Stimulated activated CD8-positive, alpha-beta memory T cell treated with anti-CD3 and anti-CD28 coated beads, Interleukin-2, amount 100 ng/mL, for 48 hours (primary cell): ENCODE measurements at places on chromosomes 2 and 18.

DNA sequence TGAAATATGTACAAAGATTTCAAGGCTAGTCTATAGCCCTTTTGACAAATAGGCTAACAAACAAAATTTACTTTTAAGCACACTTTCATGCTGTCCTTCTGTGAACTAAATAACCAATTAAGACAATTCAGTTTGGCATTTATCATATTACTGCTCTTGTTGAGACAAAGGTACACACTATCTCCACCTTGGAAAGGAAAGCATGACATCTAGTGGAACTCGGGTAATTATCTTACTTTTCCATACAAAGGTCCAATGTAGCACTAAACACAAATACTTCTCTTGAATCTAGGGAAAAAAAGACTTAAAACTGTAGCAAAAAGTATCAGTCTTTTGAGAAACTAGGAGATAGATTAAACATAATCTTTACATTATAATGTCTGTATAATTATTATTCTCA, 125.0 kb upstream of the CD226 start:
- no peak for DNase-seq

- no peak for DNase-seq
These were observed 41.5 kb downstream of the CWC22 start for GRCh38 chr2:179965291-179966258.

GRCh38 chr2:232327105-232328031, 51.2 kb upstream of the ALPP start:
- DNase-seq: peak; percentile 73

DNA sequence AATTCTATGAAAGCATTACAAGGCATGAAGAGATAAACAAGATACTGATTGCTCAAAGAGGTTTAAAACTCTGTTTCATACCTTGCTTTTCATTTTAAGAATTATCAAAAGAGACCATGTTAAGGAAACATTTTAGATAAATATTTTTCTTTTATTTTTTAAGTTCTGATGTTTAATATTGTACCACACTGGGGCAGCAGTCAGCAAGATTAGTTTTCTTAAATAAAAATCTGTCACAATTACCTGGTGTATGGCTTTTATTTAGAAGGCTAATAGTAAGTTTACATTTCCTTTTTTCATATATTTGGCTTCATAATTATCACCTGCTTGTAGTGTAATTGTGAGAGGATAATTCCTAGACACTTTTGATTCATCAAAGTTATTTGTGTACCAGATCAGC, 46.4 kb downstream of the ZNF804A start:
- DNase-seq: no peak

DNA sequence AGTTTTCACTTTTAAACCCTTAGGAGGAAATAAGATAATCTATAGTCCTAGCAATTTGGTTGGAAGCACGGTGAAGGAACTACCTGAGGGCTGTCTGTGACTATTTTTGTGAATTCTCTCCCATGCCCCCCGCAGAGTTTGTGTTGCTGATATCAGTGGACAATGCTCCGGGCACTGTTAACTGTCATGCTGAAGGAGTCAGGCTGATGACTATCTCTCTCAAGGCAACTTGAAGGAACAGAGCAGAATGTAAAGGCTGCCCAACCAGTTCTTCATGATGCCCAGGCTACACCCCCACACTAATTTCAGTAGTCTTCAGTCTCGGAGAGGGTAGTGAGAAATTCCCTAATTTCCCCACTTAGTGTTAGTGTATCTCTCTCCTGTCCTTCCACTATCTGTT, 21.6 kb upstream of the RAB6C start:
- DNase-seq: no peak

DNA sequence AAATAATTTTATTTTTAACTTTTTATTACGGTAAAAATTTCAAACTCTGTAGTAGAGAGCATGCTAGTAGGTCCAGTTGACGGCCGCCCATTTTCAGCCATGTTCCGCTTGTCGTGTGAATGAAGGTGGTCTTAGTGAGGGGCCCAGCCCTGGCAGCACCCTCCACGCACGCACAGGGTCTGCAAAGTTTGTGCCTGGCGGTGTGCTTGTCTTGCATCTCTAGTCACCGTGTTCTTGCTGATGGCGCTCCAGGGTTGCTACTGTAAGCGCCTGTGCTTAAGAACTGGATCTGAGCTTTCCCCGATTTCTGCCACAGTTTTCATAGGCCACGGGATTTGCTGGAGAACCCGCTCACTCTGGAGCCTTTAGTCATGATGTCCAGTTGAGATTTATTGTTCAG, 28.9 kb downstream of the LDLRAD4 start:
- no peak for DNase-seq

- DNase-seq: no peak
These were observed 4.4 kb downstream of the ADCYAP1 start for GRCh38 chr18:908758-909724.

DNA sequence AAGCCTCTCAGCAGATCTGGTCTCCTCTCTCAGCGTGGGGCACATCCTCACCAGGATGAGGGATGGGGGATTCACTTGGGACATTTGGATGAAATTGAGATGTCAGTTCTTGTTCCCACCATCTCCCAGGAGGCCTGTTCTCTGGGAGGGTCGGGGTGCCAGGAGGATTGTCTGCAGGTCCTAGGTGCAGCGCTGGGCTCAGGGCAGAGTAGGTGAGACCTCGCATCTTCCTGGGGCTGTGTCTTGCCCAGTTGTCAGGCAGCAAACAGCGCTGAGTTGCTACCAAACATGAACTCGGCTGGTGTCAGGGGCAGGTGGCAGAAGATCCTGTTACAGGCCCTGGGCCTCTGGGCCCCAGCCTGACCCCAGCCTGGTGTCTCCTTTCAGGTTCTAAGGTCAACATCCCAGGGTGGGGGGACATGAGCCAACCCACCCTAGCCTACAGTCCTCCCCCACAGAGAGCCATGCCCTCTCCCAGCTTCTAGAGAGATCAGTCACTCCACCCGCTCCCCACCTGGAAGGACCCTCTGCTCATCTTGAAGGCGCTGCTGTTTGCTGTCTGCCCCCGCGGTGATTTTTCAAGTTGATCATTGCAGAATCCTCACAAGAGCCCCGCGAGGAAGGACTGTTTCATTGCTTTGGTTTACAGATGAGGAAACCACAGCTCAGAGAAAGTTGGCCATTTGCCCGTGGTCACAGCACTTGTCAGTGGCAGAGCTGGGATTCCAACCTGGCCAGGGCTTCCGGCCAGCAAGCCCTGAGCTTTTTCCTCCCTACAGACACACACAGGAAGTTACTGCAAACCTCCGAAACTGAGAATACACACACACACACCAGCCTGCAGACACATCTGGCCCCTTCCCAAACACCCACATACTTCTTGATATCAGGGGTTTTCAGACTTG, 83.9 kb downstream of the STPG4 start:
- DNase-seq: peak; percentile 55

GRCh38 chr2:209321076-209321475, 102.8 kb upstream of the MAP2 start:
- DNase-seq: no peak

DNA sequence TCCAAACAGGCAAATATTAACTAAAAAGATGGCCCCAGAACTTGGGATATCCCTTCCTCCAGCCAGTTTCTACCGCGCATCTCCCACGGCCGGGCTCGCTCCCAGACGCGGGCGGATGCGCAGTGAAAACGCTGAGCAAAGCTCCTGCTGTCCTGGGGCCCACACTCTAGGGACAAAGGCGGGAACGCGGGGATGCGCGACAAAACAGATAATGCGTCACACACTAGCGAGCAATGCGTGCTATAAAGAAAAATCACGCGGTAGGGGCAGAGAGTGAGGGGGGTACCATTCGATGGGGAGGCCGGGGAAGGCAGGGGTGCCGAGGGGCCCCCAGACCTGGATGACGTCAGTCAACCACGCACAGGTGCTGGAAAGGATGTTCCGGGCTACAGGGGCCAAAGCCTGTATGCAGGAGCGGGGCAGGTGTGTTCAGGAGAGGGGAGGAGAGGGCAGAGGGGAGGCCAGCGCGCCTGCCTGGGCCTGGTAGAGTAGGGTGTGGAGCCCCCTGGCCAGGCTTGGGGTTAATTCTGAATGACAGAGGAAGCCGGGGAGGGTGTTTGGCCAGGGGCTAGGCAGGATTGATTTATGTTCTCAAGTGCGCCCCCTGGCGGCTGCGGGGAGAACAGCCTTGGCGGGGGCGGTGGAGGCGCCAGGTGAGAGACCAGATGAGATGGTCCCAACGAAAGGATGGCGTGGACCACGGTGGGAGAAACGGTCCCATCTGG, 14.9 kb upstream of the ITM2C start:
- peak; percentile 67 for DNase-seq

DNA sequence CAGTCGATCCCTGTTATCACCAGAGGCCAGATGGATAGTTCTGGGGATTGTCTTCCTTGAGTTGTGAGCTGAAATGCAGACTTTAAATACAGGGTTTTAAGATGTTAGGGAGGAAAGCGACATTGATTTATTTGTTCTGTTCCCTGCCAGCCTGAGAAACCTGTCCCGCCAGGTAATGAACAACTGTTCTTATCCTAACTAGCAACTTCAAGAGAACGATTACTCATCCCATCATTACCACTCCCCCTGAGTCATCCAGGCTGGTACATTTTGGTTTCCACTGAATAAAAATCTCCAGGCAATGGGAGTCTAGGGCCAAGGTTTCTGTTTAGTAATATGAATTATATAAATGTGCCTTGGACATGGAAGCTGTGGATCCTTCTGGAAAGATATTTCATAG, 131.2 kb downstream of the LYPD6B start:
- DNase-seq: no peak

DNA sequence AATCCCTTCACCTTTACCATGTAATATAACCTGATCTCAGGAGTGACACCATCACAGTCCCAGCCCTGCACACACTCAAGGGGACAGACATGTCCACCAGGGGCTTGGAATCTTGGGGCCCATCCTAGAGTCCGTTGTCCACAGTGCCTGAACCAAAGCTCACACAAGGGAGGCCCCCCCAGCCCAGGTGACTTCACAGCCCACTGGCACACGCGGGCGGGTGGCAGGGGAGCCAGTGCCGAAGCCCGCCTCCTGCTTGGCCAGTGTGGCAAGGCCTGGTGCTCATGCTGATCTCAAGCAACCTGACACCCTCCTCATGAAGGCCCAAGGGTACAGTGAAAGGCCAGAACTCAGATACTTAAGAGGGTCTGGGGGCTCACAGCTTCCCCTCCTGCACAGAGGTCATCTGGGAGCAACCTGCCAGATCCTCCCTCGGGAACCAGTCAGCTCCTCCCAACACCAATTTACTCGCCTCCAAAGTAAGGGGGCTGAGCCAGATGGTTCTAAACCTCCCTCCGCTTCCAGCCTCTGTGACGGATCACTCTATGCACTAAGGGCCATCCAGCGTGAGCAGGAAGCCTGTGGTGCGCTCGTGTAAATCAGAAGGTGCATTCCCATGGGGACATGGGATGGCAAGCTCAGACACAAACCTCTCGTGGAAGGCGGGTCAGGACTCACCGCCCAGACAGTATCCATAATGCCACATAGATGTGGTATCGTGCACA, 3.2 kb upstream of the RAB17 start:
- no peak for DNase-seq

- DNase-seq: no peak
These were observed 62.4 kb downstream of the TANC1 start for GRCh38 chr2:159030674-159031380.

- no peak for DNase-seq
These were observed 255.3 kb downstream of the ZNF385B start for GRCh38 chr2:179606141-179606540.

DNA sequence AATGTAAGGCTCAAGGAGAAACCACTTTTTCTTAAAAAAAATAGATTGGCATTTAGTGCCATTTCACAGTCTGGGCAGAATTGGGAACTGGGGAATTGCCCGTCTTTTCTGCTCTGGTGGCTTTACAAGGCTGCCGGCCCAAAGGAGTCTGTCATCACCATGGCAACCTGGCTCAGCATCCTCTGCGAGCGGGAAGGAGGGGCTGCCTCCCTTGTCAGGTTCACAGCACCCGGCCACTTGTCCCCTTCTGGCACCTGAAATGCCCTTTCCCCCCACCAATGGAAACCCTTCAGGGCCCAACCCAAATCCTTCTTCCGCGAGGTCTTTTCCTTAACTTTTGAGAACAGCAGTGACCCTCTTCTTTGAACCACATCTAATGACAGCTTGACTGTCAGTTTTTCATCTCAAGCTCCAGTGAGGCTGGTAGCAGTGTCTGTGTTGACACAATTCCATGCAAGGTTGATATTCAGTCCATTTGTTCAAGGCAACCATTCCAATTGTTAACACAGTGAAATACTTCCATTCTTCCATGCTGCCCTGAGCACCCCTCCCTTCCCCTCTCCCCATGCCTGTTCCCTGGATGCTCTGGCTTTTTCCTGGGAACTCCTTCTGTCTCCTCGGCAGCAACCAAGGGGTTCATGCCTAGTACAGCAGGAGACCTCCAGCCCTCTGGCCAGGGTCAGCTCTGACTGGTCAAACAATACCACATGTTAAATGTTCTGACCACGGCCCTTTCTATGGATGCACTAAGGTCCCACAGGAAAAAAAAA, 79.6 kb downstream of the DNER start:
- DNase-seq: no peak

DNA sequence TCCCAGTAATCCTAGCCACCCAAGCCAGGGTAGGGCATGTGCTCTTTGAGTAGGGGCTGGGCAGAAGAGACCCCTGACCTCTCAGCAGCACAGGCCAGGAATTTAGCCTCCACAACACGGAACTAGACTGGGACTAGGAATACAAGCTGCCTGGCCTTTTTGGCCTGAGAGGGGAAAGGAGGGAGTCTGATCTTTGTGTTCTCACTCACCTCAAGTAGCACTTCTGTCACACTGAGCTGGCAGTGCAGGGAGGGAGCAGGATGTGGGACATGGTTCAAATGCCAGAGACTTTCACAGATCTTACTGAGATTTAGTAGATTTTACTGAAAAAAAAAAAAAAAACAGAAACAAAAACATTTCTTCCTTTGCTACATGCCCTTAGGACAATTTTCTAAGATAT, 395.2 kb downstream of the CMPK2 start:
- no peak for DNase-seq
